Activated naive CD8-positive, alpha-beta T cell treated with anti-CD3 and anti-CD28 coated beads, Interleukin-2, amount 50 U/mL, for 24 hours (primary cell): ENCODE measurements at places on chromosomes 5 and 9.

DNA sequence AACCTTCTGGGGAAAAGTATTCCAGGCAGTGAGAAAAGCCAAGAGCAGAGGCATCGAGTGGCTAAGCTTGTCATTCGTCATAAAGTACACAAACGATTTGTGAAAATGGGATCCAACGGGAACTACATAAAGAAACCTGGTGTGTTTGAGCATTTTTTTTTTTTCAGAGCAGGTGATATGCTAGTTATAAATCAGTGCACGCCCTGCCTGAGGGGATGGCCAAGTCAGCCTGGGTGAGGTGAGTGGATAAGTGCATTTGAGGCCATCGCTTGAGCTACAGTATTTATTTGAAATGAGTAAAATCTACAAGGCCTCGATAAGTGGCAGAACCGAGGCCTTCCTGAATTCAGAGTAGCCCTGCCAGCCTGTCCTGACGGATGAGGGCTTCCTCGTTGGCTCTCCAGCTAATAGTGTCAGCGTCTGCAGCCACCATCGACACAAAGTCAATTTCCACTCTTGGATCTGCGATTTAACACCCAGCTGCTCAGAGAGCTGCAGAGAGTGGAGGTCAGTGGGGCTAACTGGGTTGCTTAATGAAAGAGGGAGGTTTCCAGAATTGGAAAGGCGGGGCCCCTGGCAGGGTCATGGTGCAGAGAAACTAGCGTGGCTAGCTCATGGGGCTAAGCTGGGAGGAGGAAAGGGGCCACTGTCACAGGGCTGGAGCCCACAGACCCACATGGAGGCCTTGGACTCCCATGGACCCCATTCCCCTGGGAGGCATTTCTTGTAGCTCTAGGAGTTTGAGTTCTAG lies 27.3 kb downstream of the PPARGC1B start:
- no peak for DNase-seq

GRCh38 chr9:385818-386398 lies 171.2 kb downstream of the DOCK8 start:
- DNase-seq, result peak; percentile 14

GRCh38 chr9:14935106-14935751 lies 25.0 kb upstream of the FREM1 start:
- no peak for DNase-seq

GRCh38 chr9:82745919-82746318 lies 317.0 kb downstream of the RASEF start:
- DNase-seq, result no peak

- no peak for DNase-seq
Measured at GRCh38 chr5:132258102-132259068, 889 bp downstream of the PDLIM4 start.

GRCh38 chr5:89015409-89015808 lies 132.4 kb upstream of the MEF2C start:
- DNase-seq, result no peak

DNA sequence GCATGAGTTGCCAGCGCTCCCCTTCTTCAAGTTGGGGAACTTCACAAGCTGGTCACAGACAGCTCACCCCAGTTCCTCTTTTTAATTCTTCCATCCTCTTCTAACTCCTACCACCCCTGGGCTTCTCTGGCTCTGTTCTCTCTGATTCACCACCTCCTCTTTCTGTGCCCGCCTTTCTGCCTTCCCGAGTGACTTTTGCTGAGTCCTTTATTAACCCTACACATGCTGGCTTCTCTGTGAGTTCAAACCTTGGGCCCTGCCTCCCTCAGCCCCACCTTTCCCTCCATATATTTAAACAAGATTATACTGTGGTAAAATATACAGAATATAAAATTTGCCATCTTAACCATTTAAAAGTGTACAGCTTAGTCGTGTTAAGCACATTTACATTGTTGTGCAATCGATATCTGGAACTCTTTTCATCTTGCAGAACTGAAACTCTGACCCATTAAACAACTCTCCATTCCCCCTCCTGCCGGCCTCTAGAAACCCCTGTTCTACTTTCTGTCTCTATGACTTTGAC lies 32.0 kb downstream of the SLC46A2 start:
- no peak for DNase-seq

- DNase-seq, result no peak
Measured at GRCh38 chr5:41871852-41872251, 1.6 kb upstream of the OXCT1 start.

DNA sequence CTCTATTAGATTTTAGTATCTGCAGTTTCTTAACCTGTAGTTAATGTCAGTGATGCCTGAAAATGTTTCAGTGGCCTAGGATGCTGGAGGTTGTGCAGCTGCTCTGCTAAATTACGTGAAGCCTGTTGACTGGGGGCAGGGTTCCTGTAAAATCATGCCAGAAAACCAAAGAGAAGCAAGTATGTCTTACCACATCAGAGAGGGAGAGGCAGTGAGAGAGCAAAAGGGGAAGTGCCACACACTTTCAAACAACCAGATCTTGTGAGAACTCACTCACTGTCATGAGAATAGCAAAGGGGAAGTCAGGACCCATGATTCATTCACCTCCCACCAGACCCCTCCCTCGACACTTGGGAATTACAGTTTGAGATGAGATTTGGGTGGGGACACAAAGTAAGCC lies 83.9 kb upstream of the CYLC2 start:
- no peak for DNase-seq

DNA sequence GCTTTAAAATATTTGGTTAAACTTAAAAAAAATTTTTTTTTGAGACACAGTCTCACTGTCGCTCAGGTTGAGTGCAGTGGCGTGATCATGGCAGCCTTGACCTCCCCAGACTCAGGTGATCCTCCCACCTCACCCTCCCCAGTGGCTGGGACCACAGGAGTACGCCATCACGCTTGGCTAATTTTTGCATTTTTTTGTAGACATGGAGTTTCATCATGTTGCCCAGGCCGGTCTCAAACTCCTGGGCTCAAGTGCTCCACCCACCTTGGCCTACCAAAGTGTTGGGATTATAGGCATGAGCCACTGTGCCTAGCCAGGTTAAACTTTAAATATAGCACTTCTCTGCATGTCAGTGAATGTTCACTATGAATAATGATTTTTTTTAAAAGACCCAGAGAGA lies 224.5 kb upstream of the RFX3 start:
- no peak for DNase-seq

- DNase-seq, result no peak
Measured at GRCh38 chr5:141328231-141328630, 2.1 kb upstream of the PCDHGA1 start.

DNA sequence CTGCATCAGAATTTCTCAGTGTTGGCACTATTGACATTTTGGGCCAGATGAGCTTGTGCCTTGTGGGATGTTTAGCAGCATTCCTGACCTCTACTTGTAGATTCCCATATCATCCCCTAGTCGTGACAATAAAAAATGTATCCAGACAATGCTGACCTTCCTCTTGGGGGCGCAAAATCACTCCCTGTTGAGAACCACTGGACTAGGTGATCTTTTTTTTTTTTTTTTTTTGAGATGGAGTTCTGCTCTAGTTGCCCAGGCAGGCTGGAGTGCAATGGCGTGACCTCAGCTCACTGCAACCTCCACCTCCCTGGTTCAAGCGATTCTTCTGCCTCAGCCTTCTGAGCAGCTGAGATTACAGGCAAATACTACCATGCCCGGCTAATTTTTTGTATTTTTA lies 22.6 kb downstream of the STXBP1 start:
- no peak for DNase-seq

GRCh38 chr9:134842321-134842720 lies 38.3 kb upstream of the FCN2 start:
- DNase-seq, result no peak

- no peak for DNase-seq
Measured at GRCh38 chr5:137195483-137195882, 303.6 kb downstream of the SPOCK1 start.

DNA sequence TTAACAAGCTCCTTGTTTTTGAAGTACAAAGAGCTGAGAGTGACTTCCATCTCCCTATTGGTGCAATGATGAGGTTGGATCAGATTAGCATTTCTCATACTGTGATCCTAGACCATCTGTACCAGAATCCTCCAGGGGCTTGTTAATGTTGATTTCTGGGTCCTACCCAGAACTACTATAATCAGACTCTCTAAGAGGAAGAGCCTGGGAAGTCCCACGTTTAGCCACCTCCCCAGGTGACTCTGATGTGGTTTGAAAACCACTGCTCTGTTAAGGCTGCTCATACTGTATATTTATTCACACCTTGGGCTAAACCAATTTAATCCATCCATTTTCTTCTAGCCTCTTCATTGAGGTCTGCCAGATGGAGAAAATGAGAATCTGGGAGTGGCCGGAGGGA lies 49.6 kb upstream of the SMIM32 start:
- no peak for DNase-seq

- DNase-seq, result no peak
Measured at GRCh38 chr9:37517923-37518322, 32.2 kb downstream of the POLR1E start.

- DNase-seq, result no peak
Measured at GRCh38 chr9:22214497-22215031, 205.5 kb upstream of the CDKN2B start.

DNA sequence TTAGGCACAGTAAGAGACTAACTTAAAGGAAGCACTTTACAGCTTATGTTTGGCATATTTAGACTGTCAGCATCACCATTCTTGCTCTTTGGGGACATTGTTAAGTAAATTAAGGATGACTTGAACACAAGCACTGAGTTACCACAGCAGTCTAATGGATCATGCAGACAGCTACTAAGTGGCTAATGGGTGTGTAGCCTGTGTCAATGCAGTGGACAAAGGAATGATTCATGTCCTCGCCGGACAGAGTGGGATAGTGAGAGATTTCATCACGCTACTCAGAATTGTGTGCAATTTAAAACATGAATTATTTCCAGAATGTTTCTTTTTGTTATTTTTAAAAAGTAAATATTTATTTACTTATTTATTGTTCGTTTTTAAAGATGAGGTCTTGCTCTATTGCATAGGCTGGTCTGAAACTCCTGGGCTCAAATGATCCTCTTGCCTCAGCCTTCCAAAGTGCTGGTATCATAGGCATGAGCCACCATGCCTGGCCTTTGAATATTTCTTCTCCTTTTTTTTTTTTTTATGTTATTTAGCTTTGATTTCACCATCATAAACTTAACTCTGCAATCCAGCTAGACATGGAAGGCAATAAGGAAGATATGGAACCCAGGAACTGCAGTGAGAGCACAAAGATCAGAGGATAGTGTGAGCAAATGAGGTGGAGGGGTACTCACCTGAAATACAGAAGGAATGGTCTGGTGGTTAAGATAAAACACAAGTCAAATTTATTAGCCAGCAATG lies 53.0 kb upstream of the KLF4 start:
- no peak for DNase-seq

GRCh38 chr9:36793277-36793676 lies 220.6 kb downstream of the MELK start:
- DNase-seq, result peak; percentile 27

GRCh38 chr9:111831371-111832108 lies 36.8 kb upstream of the SHOC1 start:
- no peak for DNase-seq

GRCh38 chr9:135309763-135310125 lies 169.8 kb upstream of the PPP1R26 start:
- DNase-seq, result no peak

- no peak for DNase-seq
Measured at GRCh38 chr5:39422036-39422606, 2.7 kb downstream of the DAB2 start.

- DNase-seq, result peak; percentile 18
Measured at GRCh38 chr5:149358294-149358651, 427 bp downstream of the PCYOX1L start.

DNA sequence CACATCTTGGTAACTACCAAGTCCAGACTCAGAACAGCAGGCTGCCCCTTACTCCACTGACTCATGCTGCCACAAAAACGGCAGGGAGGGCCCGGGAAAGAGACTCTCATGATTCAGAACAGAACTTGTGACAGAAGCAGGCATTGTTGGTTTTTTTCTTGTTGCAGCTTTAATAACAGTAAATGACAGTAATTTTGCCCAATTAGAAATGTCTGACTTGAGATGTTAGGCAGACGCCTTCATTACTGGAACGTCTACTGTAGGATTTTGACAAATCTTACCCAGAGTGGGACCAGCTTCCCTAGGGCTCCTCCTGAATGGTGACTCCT lies 77.9 kb downstream of the SEMA5A start:
- no peak for DNase-seq

DNA sequence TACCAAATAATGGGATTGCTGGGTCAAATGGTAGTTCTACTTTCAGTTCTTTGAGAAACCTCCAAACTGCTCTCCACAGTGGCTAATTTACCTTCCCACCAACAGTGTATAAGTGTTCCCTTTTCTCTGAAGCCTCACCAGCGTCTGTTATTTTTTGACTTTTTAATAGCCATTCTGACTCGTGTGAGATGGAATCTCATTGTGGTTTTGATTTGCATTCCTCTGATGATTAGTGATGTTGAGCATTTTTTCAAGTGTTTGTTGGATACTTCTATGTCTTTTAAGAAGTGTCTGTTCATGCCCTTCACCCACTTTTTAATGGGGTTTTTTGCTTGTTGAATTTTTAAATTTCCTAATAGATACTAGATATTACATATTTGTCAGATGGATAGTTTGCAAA lies 28.4 kb upstream of the SUSD1 start:
- DNase-seq, result no peak

GRCh38 chr9:91163444-91163772 lies 198.3 kb downstream of the AUH start:
- DNase-seq, result no peak

- no peak for DNase-seq
Measured at GRCh38 chr9:33167972-33168461, 881 bp upstream of the B4GALT1 start.

- no peak for DNase-seq
Measured at GRCh38 chr9:127644146-127644827, 32.2 kb downstream of the STXBP1 start.

DNA sequence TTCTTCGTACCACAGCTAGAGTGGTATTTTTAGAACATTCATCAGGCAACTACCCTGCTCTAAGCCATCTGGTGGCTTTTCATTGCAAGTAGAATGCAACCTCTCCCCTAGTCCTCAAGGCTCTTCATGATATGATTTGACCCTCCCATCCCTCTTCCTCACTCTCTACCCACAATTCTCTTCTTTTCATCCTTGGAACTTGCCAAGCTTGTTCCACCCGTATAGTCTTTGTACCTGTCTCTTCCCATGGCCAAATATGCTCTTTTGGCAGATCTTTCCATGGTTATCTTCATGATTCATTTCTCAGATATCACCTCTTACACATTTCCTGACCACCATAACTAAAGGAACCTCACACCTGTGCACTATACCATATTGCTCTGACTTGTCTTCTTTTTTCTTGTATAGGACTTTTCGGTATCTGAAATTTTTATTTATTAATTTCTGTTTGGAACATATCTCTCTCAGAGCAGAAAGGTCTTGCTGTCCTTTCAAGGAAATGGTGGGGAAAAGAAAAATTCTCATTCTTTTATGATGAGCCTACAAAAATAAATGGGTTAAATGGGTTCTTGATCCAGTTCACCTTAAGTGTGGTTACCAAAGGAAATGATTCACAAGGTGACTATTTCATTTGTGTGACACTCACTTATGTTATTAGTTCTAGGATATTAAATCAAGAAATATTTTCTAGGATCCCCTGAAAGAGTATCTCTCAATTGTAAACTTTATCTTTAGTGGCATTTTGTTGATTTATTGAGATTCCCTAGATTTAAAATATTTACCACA lies 3.7 kb upstream of the CD274 start:
- no peak for DNase-seq

GRCh38 chr5:59819806-59820205 lies 73.7 kb downstream of the PDE4D start:
- no peak for DNase-seq
